ENCODE measurements at places on chromosomes 4 and X.

DNA sequence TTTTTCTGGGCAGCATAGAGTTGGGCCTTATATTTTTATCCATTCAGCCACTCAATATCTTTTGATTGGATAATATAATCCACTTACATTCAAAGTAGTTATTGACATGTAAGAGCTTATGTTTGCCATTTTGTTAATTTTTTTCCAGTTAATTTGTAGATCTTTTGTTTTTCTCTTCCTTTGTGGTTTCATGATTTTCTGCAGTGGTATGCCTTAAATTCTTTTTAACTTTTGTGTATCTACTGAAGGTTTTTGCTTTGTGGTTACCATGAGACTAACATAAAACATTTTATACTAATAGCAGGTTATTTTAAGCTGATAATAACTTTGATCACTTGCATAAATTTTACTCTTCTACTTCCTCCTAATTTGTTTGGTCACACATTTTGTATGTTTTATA is 140.8 kb upstream of the GATB start:
- DNase-seq = no peak

- peak; percentile 81 for DNase-seq
Measured at GRCh38 chr4:124334119-124334518, 378.4 kb downstream of the ANKRD50 start.

DNA sequence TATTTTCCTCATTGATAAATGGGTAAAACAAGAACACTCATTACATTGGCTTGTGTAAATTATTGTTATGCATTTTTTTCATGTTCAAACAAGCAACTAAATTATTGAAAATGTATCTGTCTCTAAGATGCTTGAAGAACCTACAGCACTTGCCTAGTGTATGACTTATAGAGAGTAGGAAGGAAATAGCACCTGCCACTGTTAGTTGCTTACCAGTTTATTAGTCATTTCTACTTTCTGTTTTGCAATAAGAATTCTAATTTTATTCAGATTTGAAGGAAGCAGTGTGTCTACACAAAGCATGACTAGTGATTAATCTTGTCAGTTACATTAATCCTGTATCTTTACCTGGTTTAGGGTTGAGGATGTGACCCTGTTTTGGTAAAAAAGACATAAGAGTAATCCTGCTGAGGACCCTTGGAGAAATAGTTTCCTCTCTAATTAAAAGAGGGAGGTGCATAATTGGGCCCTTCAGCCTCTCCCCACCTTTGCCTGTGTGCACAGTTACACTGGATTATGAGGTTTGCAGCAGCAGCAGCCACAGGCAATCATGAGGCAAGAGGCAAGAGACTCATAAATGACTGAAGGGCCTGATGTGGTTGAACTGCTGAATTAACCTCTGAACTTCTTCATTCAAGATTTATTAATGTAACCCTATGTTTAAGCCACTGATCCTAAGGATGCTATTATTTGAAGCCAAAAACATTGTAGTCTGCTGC is 1202.1 kb downstream of the ADGRL3 start:
- DNase-seq = no peak

GRCh38 chr4:78602334-78602733 is 50.8 kb downstream of the ANXA3 start:
- no peak for DNase-seq

- no peak for DNase-seq
Measured at GRCh38 chr4:12137575-12137974, 708.9 kb upstream of the HS3ST1 start.

- peak; percentile 96 for DNase-seq
Measured at GRCh38 chr4:110193822-110194761, 4.3 kb downstream of the ELOVL6 start.

- DNase-seq = peak; percentile 74
Measured at GRCh38 chrX:13101441-13102139, 57.2 kb upstream of the FAM9C start.

All from astrocyte of the hippocampus (primary cell).